ENCODE measurements at places on chromosomes 5 and 9. TPM values are rescaled to one million over a fixed set of nuclear protein-coding genes. Genes with fewer than 3 reads are reported as not detected.

GRCh38 chr5:177446200-177447065 is at the start of gene PRR7:
Gene PRR7, plus strand, starts transcription at chr5:177446814. Its CDS starts 8,254 bp downstream, at chr5:177455068.
- H3K36me3 ChIP-seq: 0 out of 3 replicates have a peak, but pooled peaks cover 5% of the 10 kb centered on the region
- peak within 1 kb of the TSS; percentile 74 for H3K27ac ChIP-seq
- peak within 1 kb of the TSS; percentile 61 for H3K4me3 ChIP-seq
- H3K27me3 ChIP-seq: no peaks in the 10 kb centered on the region
- no peak for DNase-seq

- H3K4me3 ChIP-seq: no peak overlapping the region
- H3K27ac ChIP-seq: no peak overlapping the region
- no peak for DNase-seq
- no peaks in the 10 kb centered on the region for H3K4me1 ChIP-seq
Observed at GRCh38 chr5:109053995-109054417, 306.3 kb downstream of the FER start.

DNA sequence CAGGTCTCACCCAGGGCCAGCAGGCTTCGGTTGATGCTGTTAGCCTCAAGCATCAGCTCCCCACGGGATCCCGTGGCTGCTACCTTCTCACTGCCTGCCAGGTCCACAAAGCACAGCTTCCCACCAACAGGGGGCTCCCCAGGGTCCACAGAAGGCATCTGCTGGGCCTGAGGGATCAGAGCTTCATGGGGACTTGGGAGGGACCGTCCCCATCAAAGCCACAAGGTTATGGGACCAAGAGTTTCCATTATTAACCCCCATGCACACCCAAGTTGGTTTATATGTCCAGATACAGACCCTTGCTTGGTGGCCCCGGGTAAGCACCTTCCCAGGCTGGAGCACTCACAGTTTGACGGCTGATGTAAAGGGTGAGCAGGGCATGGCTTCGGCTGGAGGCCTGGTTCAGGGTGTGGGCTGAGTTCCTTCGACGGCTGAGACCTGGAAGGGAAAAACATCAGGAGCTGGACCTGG is 3.0 kb downstream of the KIF12 start:
- H3K27me3 ChIP-seq: no peaks in the 10 kb centered on the region
- no peak for DNase-seq
- 0 out of 3 replicates have a peak, but pooled peaks cover 3% of the 10 kb centered on the region for H3K36me3 ChIP-seq
- H3K4me3 ChIP-seq: no peak overlapping the region
- peaks cover 43% of the 10 kb centered on the region for H3K4me1 ChIP-seq
- H3K27ac ChIP-seq: no peak overlapping the region

GRCh38 chr9:14432666-14433350 is 118.9 kb upstream of the NFIB start:
- 0 out of 2 replicates have a peak, but pooled peaks cover 2% of the 10 kb centered on the region for H3K27me3 ChIP-seq
- no peak for DNase-seq
- H3K4me3 ChIP-seq: no peak overlapping the region
- no peaks in the 10 kb centered on the region for H3K36me3 ChIP-seq
- H3K4me1 ChIP-seq: no peaks in the 10 kb centered on the region

Gene COL23A1
- not detected for total RNA-seq

Gene NFIB
- 2.4 TPM for total RNA-seq

Gene ABLIM3
- total RNA-seq: 0.67 TPM

- H3K4me1 ChIP-seq: no peaks in the 10 kb centered on the region
- no peak overlapping the region for H3K27ac ChIP-seq
- no peak for DNase-seq
- H3K4me3 ChIP-seq: no peak overlapping the region
Observed at GRCh38 chr9:77261605-77262004, 84.3 kb downstream of the VPS13A start.

Gene TNC
- total RNA-seq: not detected

DNA sequence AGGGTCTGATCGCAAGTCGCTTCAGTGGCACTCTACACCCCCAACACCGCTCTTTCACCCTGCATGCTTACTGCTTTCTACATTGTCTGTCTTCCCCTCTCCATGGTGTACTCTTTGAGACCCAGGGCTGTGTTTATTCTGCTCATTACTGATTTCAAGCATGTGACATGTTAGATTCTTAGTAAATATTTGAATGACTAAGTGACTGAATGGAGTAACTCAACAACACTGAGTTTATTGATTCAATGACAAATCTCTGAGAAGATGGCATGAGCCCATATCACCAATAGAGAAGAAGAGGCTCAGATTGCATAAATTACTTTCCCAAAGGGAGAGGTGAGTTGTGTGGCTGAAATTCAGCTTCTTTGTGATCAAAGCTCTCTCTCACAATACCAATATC is 89.7 kb upstream of the OSMR start:
- DNase-seq: no peak
- no peaks in the 10 kb centered on the region for H3K4me1 ChIP-seq
- H3K27ac ChIP-seq: no peak overlapping the region
- H3K27me3 ChIP-seq: peaks cover 10% of the 10 kb centered on the region
- H3K36me3 ChIP-seq: no peaks in the 10 kb centered on the region

DNA sequence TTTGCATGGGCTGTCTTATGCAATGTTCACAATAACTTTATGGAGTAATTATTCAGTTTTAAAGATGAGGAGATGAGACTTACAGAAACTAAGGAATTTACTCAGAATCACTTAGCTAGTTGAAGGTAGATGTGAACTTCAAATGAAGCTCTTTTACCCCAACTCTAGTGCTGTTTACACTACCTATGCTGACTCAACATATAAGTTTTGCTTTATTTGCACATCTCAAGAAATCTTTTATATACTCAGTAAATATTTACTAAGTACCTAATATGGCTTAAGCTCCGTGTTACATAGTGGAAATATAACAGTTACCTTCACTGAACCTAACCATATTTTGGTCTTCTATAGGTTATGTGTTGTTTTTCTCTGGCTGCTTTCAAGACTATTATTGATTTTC is 293.2 kb downstream of the ANXA1 start:
- no peak overlapping the region for H3K27ac ChIP-seq
- no peak overlapping the region for H3K4me3 ChIP-seq
- no peaks in the 10 kb centered on the region for H3K27me3 ChIP-seq
- no peaks in the 10 kb centered on the region for H3K36me3 ChIP-seq

Gene TCF7
- total RNA-seq: 6.8 TPM

DNA sequence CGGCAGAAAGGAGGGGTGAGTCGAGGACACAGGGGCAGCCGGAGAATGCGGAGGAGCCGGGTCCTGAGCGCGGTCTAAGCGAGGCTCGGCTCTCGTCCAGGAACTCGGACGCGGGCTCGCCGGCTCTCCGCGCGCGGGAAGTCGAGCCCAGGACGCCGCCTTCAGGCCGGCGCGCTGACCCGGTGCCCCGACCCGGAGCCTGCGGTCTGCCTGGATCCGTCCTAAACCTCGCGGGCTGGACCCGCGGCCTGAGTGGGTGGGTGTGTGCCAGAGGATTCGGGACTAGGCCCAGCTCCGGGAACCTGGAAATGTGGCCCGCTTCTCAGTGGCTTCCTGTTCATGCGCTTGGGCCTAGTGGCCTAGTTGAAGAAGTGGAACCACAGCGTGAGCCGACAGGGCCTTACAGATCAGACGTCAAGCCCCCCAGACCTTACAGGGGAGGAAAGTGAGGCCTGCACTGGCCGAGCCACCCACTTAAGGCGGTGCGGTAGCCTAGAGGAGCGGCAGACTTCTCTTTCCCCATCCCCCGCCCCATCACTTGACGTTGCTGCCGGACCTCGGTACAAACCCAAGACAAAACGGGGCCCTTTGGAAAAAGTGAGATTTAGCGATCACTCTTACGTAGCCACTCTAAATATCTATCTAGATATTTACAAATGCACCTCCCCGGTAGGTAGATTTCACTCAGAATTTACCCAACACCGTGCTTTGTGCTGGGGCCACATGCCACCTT is 1.2 kb downstream of the CDKN2B-AS1 start:
- H3K27me3 ChIP-seq: peaks cover 17% of the 10 kb centered on the region
- no peaks in the 10 kb centered on the region for H3K36me3 ChIP-seq
- DNase-seq: no peak
- peaks cover 9% of the 10 kb centered on the region for H3K4me1 ChIP-seq
- no peak overlapping the region for H3K27ac ChIP-seq

Gene PLPPR1
- 16.4 TPM for total RNA-seq

DNA sequence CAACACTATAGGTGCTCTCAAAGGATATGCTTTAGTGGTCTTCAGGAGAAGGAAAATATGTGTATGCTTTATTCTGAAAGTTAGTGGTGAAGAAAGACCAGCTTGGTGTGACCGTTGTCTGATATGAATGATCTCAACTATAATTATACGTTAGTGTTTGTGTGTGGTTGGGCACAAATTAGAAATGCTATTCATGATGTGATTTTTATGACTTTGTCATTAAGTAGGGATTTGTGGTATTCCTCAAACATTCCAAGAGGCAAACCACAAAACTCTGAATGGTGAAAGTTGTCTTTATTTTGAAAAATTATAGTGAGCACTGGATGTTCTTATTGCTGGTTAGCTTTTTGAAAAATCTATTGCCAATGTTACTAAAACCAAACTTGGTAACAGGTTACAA is 6.2 kb upstream of the F2R start:
- H3K27me3 ChIP-seq: no peaks in the 10 kb centered on the region
- no peaks in the 10 kb centered on the region for H3K36me3 ChIP-seq

GRCh38 chr5:180804129-180804618 is 1.6 kb upstream of the MGAT1 start:
- H3K27ac ChIP-seq: no peak overlapping the region
- no peak for DNase-seq
- H3K4me3 ChIP-seq: no peak overlapping the region
- H3K36me3 ChIP-seq: no peaks in the 10 kb centered on the region

Gene GARIN3
- total RNA-seq: not detected

Gene LECT2
- not detected for total RNA-seq

Gene CDC20B
- not detected for total RNA-seq

GRCh38 chr9:89022001-89022759 is 30.9 kb downstream of the S1PR3 start:
- no peaks in the 10 kb centered on the region for H3K27me3 ChIP-seq
- no peak overlapping the region for H3K27ac ChIP-seq
- no peak for DNase-seq
- H3K36me3 ChIP-seq: no peaks in the 10 kb centered on the region
- no peaks in the 10 kb centered on the region for H3K4me1 ChIP-seq
- no peak overlapping the region for H3K4me3 ChIP-seq

- H3K27me3 ChIP-seq: no peaks in the 10 kb centered on the region
- DNase-seq: no peak
- H3K4me1 ChIP-seq: no peaks in the 10 kb centered on the region
Observed at GRCh38 chr5:11289208-11289607, 528.2 kb upstream of the DAP start.

Gene RGMB
- 2.3 TPM for total RNA-seq

DNA sequence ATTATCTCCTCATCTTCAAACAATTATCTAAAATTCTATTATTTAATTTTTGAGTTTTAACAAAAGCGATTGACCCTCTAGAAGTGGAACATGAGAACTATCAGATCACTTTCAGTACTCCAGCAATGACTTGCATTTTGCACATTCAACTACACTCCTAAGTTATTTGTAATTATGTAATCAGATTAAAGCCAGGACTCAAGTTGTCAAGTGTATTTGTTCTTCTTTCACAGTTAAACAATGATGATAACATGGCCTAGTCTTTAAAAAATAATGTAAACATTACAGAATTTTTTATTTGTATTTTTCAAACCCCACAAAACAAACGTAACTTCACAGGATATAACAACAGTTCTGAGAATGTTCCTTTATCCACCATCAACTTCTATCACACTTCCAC is 2148.9 kb upstream of the ACO1 start:
- H3K4me3 ChIP-seq: no peak overlapping the region
- H3K27me3 ChIP-seq: no peaks in the 10 kb centered on the region
- no peaks in the 10 kb centered on the region for H3K36me3 ChIP-seq
- no peak overlapping the region for H3K27ac ChIP-seq
- DNase-seq: no peak

Gene OBP2B
- not detected for total RNA-seq

- no peak for DNase-seq
- no peaks in the 10 kb centered on the region for H3K36me3 ChIP-seq
- H3K27ac ChIP-seq: no peak overlapping the region
- no peak overlapping the region for H3K4me3 ChIP-seq
- H3K27me3 ChIP-seq: no peaks in the 10 kb centered on the region
Observed at GRCh38 chr5:109921735-109922380, 232.1 kb downstream of the MAN2A1 start.

- H3K27ac ChIP-seq: no peak overlapping the region
- no peaks in the 10 kb centered on the region for H3K36me3 ChIP-seq
- no peak overlapping the region for H3K4me3 ChIP-seq
- DNase-seq: no peak
- H3K4me1 ChIP-seq: peaks cover 47% of the 10 kb centered on the region
- H3K27me3 ChIP-seq: no peaks in the 10 kb centered on the region
Observed at GRCh38 chr9:33227741-33228140, 12.2 kb upstream of the SPINK4 start.

DNA sequence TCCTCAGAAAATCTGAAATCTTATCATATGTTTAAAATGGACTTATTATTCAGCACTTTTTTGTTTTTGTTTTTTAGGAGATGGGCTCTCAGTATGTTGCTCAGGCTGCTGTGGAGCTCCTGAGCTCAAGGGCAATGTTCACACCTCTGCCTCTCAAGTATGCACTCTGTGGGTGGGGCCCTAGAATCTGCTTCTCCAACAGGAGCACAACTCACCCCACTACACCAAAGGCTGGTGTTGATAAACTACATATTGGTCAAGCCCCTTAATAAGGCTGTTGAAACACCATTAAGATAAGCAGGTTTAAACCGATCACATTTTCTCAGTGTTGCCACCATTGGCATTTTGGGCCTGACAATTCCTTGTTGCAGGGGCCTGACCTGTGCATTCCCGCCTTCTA is 131.6 kb downstream of the FANCC start:
- no peak for DNase-seq
- no peak overlapping the region for H3K27ac ChIP-seq
- no peak overlapping the region for H3K4me3 ChIP-seq
- peaks cover 9% of the 10 kb centered on the region for H3K4me1 ChIP-seq
- H3K27me3 ChIP-seq: no peaks in the 10 kb centered on the region
- H3K36me3 ChIP-seq: no peaks in the 10 kb centered on the region

Gene PCDHGB3
- 0.40 TPM for total RNA-seq

Gene GPX3
- total RNA-seq: 31.9 TPM

Gene LEAP2
- total RNA-seq: 23.9 TPM

Gene RFK
- 37.2 TPM for total RNA-seq

DNA sequence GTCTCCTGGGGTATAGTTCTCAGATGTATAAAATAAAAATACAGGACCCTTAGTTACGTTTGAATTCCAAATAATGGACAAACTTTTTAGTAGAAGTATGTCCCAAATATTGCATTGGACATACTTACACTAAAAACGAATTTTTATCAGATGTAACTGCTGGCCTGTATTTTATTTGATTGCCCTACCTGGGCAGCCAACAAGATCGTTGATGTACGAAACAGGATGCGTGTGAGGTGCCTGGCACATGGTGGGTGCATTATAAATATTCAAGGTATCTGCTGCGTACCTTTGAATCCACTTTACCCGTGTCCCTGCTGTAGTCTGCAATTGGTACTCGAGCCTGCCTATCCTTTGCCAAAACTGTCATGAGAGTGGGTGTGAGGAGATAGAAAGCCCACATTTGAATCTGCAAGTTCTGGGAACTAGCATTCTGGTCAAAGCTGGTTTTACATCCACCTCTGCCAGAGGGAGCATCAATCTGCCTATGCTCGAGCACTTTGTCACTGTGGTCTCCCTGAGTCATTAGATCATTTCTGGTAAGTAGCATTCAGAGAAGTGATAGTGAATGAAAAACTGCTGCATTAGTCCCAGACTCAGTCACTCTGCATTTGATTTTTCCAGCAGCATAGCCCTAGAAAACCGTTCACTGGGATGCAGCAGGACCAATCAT is 133.7 kb upstream of the IQGAP2 start:
- DNase-seq: no peak
- peaks cover 11% of the 10 kb centered on the region for H3K4me1 ChIP-seq
- H3K27me3 ChIP-seq: peaks cover 10% of the 10 kb centered on the region
- H3K27ac ChIP-seq: no peak overlapping the region

GRCh38 chr9:135212961-135213360 is 125.5 kb downstream of the OLFM1 start:
- H3K27ac ChIP-seq: no peak overlapping the region
- peaks cover 3% of the 10 kb centered on the region for H3K27me3 ChIP-seq
- H3K4me1 ChIP-seq: no peaks in the 10 kb centered on the region
